ENCODE measurements at places on chromosomes 2 and 18. TPM values are rescaled to one million over a fixed set of nuclear protein-coding genes. Genes with fewer than 3 reads are reported as not detected.

DNA sequence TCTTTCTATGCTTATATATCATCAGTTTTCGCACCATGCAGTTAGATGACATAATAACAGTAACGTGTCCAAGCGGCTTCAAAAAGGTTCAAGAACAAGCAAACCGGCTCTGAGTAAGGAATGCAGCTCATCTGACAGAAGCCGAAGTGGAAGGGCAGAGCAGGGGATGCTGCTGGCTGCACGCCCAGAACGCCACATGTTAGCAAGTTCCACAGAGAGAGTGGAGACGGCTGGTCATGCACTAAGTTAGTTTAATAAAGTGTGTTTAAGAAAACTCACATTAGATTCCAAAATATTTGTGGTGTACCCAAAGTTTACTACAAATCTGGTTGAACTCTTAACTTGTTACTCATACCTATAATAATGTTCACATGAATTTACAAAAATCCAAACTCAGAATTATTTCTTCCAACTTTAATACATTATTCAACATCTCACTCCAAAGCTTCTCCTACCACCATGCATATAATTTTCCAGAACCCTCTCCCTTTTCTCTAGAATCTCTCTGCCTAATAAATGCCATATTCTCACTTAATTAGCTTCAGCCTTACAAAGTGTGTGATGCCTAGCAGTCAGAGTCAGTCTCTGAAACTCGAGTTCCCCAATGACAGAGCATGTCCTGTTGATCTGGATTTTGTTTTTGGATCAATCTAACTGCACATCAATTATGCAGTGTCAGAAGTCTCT is 170.0 kb downstream of the DNAH7 start:
- no peak for DNase-seq

The MEP1B gene
- 0.15 TPM for total RNA-seq

DNA sequence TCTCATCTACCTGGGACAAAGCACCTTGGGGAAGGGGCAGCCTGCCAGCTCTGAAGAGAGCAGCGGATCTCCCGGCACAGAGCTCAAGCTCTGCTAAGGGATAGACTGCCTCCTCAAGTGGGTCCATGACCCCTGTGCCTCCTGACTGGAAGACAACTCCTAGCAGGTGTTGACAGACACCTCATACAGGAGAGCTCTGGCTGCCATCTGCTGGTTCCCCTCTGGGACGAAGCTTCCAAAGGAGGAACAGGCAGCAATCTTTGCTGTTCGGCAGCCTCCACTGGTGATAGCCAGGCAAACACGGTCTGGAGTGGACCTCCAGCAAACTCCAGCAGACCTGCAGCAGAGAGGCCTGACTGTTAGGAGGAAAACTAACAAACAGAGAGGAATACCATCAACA is 549.9 kb upstream of the LRATD1 start:
- DNase-seq, result no peak

DNA sequence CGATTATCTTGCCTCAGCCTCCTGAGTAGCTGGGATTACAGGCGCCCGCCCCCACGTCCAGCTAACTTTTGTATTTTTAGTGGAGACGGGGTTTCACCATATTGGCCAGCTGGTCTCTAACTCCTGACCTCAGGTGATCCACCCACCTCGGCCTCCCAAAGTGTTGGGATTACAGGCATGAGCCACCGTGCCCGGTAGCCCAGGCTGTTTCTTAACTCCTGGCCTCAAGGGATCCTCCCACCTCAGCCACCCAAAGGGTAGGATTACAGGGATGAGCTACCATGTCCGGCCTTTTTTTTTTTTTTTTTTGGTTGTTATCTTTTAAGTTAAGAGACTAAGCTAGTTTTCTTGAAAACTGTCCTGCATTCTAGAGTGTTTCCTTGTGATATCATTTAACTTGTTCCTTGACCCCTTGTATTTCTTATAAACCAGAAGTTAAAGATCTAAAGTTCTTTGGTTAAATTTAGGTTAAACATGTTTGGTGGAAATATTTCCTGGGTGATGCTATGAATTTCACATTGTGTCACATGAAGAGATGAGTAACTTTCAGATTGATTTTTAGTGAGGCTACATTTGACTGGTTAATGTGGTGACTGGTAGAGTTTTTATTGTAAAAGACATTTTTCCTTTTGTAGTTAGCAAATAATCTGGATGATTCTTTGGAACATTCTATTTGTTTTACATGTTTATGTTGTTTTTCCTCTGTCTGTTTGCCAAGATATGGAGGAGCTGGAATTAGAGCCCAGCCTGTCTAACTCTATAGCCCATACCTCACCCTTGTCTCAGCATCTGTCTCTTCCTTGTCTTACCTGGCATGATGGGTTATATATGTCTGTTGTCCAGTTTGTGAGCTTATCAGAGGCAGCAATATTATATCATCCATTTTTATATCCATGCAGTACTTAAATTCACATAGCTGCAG is 5.2 kb downstream of the NCAPH start:
- no peak for DNase-seq

DNA sequence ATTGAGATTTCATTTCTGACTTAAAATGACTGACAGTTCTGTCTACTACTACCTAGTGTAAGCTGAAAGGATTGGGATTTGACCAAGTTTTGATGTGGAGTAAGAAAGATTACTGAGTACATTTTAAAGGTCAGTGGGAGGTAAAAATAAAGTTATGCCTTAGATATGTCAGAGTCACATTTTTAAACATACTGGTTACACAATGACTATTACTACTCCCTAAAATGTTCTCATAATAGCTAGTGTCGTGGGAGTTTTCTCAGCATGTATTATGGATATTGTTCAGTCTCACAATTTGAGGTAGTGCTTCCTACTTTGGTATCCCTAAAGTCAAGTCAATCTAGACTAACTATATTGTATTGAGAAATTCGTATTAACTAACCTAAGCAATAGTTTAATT is 1092.5 kb downstream of the LRP1B start:
- no peak for DNase-seq
